Mammary epithelial cell (primary cell): ENCODE measurements at places on chromosomes 6 and 20. TPM values are rescaled to one million over a fixed set of nuclear protein-coding genes. Genes with fewer than 3 reads are reported as not detected.
A peak's percentile ranks its signal among the peaks of the same experiment; 100 is the strongest.

DNA sequence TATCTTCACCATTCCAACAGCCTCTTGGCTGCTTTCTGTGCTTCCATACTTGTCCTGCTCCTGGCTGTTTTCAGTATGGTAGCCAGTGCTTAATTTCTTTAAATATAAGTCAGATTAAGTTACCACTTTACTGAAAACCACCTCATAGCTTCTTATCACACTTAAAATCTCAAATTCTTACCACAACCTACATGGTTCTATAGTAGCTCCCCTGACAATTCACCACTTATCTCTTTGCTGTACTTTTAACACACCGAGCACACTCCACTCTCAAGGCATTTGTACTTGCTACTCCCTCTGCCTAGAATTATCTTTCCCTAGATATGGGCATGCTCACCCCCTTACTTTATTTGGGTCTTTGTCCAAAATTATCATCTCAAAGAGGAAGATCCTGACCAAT is 369.0 kb downstream of the TENT5A start:
- no peak for DNase-seq

DNA sequence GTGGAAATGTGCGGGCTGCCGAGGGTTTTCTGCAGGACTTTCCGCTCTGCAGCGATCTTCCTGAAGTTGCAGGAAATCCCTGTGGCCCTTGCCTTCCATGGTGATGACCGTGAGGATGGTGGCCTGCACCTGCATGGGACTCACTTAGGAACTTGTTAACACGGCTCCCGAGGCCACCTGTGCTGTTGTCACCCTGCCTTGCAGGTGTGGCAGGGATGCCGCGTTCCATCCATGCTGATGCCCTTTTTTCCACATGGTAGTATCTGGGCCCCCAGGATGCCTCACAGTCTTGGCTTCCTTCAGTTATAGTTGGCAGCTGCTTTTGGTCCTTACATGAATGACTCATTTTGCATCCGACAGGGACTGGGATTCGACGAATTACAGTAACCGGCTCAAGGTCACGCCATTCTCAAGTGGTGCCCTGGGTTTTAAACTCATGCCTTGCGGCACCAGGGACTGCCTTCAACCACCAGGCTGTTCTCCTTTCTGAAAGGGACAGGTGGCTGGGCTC is 37.2 kb downstream of the SYNJ2 start:
- no peak for DNase-seq

The NR2E1 gene
- total RNA-seq, result 0.14 and 0.24 TPM in 2 replicates

The OXT gene
- total RNA-seq, result not detected in 2 replicates

The GATA5 gene
- total RNA-seq, result not detected in 2 replicates

The GNMT gene
- 0.17 TPM for total RNA-seq

GRCh38 chr20:23622839-23623343 is 14.9 kb downstream of the CST3 start:
- peak; percentile 96 for DNase-seq

DNA sequence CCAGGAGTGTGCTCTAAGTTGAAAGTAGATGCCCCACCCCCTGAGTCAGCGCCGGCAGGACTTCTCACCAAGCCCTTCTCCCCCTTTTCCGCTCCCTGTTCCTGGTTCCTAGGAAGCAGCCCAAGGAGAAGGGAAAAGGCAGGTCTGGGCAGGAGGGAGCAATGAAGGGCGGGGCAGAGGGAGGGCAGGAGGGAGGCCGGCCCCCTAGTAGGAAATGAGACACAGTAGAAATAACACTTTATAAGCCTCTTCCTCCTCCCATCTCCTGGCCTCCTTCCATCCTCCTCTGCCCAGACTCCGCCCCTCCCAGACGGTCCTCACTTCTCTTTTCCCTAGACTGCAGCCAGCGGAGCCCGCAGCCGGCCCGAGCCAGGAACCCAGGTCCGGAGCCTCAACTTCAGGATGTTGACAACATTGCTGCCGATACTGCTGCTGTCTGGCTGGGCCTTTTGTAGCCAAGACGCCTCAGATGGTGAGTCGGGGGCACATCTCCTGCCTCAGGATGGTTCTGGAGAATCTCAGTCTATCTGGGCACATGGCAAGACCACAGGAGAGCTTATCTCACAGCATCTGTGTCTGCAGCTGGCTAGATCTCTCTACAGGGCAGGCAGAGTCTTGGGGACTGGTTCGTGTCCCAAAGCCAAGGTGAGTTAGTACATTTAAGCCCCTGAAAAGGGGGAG is at the start of gene PROCR:
Gene PROCR, plus strand, starts transcription at position 320 of the 681 bp plus-strand sequence. Its CDS starts 83 bp downstream, at position 403.
- DNase-seq, result peak; percentile 99

DNA sequence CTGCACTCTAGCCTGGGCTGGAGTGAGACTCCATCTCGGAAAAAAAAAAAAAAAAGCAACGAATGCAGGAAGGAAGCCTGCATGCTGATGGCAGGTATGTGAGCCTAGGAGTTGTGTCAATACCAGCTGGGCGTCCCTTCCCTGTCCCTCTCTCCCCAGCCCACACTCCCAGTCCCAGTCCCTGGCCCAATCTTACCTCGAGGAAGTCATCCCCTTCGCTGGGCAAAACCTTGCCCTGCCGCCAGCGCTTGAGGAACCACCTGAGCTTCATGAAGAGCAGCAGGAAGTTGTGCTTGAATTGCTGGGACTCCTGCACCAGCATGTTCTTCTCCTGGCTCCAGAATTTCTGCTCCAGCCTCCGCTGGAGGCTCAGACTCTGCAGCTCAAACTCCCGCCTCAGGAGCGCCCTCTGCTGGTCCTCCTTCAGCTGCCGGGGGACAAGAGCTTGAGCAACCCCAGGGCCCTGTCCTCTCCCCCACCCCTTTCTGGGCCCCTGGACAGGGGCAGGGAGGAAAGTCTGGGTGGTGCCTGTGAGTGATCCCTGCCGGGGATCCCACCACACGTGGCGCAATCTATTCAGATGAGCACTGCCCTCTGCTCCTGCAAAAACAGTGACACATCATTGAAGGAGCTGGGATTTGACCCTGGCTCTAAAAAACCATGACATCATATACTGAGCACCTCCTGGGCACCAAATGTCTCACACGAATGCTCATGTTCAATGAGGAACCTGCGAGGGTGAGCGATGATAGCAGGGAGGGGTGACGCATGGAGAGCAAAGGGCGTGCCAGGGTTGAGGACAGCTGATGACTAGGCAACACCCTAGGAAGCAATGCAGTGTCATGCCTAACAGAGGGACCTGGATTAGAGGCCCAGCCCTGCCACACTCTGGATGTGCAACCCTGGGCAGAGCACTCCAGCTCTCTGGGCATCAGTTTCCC is 35.0 kb upstream of the DSN1 start:
- peak; percentile 64 for DNase-seq

GRCh38 chr20:18019068-18019467 is 38.6 kb downstream of the OVOL2 start:
- DNase-seq, result no peak

GRCh38 chr6:151357758-151358436 is 33.5 kb downstream of the ZBTB2 start:
- no peak for DNase-seq

DNA sequence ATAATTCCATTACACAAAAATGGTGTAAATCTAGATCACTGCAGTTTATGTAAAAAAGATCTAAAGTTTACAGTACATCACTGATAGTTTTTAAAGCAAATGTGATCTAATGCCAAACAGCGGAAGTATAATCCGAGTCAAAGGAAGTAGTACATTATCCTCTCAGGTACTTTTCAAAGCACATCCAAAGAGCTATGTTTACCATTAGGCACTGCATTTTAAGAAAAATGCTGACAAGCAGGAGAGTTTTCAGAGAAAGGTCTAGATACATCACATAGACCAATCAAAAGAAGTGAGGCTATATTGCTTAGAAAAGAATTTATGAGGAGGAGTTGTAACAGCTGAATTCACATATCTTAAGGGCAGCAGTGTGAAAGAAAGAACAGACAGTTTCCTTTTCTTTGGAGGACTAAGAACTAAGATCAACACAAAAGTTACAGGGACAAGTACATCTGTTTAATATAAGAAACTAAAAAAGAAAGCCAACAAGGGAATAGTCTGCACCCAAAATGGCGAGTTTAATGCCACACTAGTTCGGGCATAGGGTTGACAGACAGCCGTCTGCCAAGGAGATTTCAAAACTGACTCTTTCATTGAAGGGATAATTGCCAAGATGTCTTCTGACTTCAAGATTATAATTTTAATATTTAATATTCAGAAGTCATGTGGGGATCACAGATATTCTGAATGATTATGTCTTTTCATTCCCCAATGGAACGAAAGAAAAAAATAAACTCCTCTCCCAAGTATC is 1.4 kb downstream of the ZNF184 start:
- DNase-seq, result no peak

- no peak for DNase-seq
Measured at GRCh38 chr6:27501187-27501586, 28.3 kb upstream of the ZNF184 start.

DNA sequence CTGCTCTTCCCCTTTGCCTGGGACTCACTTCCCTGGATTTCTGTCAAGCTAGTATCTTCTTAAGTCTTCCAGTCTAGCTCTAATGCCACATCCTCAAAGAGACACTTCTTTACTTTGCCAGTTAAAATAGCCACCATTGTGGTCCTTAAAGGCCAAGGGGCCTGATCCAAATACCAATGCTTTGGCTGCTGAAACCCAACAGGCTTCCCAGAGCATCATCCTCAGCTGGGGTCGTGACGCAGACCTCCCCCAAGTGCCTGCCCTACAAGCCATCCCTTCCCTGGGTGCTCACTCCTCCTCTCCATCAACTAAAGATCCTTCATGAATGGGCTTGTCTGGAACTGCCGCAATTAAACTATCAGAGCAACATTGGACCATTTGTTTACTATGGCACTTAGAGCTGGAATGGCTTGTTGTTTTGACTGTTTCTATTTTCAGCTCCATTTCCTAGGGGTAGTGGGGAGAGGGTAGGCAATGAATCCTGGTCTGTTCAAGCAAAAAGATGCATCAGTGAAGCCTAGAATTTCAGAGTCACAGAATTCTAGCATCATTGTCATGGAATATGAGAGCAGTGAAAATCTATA is 79.6 kb upstream of the SIRPA start:
- no peak for DNase-seq

The SLA2 gene
- total RNA-seq, result not detected

DNA sequence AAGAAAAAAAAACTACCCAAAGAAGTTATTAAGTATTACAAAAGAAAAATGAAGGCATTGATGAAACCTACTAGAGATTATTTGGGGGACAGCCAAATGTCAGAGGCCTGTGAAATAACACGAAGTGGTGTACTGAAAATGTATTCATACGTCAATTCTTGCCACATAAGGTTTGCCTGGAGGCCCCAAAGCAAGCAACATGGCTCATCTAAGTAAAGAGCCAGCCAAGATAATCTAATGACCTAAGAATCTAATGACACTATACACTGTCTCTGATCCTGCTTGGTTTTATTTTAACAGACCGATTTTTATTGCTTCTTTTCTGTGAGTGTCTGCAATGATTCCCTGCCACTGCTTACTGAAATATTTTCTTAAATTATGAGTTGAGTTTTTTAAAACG is 34.7 kb downstream of the FILIP1 start:
- DNase-seq, result peak; percentile 67

- DNase-seq, result peak; percentile 28
Measured at GRCh38 chr6:7992002-7992815, 72.0 kb downstream of the BLOC1S5 start.

DNA sequence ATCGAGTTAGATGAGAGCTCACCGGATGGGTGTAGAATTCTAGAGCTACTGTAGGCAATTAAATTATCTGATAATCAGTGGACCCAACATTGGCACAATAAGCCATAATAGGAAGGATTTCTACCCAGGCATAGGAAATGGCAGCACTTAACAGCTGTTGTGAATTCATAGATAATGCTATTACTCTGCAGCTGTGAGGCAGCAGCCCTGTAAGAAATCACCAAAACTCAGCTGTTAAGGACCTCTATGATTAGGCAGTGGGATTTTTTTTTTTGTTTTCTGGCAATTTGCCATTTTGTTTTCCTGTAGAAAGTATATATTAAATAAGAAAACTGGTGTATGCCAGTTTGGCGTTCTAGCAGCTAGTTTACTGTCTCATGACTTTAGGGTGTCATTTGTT is 609.1 kb upstream of the SLC35B3 start:
- no peak for DNase-seq

The NEDD9 gene
- 69.7 TPM for total RNA-seq

GRCh38 chr6:97771372-97771771 is 488.4 kb upstream of the MMS22L start:
- DNase-seq, result no peak

DNA sequence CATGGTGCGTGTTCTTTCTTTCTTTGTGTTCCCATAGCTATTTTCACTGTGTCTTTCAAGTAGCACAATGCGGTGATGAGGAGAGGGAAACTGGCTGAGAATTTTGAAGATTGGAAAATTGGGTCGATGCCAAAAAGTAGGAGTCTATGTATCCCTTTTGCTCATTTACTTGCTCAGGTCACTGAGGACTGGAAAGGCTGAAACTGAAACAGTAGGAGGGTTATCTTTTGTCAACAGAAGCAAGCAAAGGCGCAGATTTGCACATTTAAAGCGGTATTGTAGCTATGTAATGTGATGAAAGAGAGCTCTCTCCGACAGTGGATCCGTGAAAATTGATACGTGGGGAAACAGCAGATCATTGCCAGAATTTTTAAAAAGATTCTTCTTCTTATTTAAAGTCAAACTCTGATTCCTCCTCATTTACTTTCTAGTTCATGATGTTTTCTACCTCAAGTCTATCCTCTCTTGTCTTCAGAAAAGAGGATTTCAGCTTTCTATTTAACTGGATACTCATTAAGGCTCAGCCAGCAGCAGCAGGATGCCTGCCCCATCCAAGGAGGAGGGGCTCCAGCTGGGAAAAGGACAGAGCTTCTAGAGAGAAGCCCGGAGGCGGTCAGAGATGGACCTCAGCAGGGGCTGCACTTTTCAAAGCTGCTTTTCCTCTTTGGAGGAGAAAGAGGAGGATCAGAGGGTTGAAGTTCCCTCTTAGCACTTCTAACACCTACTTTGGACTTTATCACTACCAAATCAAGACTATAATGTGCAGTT is 15.9 kb upstream of the FYN start:
- no peak for DNase-seq

- DNase-seq, result peak; percentile 78
Measured at GRCh38 chr6:41682056-41682477, 43.8 kb downstream of the MDFI start.

- no peak for DNase-seq
Measured at GRCh38 chr6:46293641-46294316, 123.0 kb upstream of the ENPP5 start.

The MAPK13 gene
- 11.8 TPM for total RNA-seq

The RIPOR3 gene
- total RNA-seq, result under 0.01 TPM

DNA sequence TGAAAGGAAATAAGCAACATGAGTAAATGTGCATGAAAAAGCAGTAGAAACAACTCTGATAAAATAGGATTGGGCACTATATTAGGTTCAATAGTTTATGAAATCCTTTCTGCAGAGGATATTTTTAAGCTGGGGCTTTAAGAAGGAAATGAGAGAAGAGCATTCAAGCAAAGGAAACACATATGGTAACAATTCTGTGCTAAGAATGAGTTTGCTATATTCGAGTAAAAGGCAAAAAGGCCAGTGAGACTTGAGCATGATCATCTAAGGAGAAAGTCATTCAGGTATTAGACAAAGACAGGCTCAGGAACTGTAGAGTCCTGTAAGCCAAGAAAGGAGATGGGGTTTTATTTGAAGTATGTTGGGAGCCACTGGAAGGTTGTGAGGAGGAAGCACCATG is 387.1 kb upstream of the FLRT3 start:
- DNase-seq, result no peak

The DAAM2 gene
- total RNA-seq, result 0.17 TPM
